ENCODE measurements at places on chromosomes 5 and 9.
A peak's percentile ranks its signal among the peaks of the same experiment; 100 is the strongest.

GRCh38 chr5:161899590-161899989, 51.7 kb downstream of the GABRA1 start:
- DNase-seq, result no peak

DNA sequence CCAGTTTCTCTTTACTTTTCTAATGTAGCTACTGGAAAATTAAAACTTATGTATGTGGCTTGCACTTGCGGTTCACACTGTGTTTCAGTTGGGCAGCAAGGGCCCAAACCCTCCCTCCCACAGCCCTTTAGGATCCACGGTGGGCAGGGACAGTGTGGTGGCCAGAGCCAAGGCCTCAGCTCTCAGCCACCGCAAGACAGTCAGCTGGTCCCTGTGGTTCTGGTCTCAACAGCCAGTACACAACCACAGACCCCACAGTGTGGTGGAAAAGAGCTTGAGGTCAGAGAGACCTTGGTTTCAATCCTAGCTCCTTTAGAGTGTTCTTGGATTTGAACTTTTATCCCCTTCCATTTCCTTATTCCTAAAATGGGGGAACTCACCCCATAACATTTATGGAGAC, 153.0 kb upstream of the SMIM23 start:
- DNase-seq, result no peak

DNA sequence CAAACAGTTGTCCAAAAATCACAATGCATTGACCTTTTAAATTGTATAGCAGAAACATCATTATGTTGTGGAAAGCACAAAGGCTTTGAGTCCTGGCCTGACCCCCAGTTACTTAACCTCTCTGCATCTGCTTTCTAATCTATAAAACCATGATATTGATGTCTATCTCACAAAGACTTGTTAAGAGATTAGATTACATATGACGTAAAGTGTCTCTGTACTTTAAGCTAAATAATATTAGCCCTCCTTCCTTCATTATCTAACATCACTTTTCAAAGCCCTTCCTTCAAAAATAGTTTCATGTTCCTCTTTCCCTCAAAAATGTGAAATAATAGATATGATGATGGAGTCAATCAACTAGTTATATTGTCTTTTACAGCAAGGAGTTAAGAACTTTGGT, 3.4 kb downstream of the ADAMTS6 start:
- DNase-seq, result no peak

DNA sequence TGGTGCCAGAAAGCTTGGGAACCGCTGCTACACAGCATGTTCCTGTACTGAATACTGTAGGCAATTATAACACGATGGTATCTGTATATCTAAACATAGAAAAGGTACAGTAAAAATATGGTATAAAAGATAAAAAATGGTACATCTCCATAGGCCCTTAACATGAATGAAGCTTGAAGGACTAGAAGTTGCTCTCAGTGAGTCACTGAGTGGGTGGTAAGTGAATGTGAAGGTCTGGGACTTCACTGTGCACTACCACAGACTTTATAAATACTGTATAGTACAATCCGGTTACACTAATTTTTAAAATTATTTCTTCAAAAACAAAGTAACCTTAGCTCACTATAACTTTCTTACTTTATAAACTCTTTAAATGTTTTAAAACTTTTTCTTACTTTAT, 819.9 kb upstream of the GRAMD2B start:
- DNase-seq, result no peak

DNA sequence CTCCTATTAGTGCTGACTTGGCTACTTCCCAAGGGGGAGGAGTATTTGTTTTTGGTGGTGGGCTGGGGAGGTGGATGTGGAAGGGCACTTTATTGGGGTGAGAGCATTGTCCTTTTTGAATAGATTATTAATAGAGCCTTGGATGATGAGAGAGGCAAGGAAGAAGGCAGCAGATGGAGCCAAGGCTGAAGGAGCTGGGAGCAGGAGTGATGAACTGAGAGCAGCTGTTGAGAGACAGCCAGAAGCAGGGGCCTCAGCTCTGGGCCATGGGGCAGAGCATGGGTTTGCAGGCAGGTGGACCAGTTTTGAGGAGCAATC, 29.6 kb downstream of the RGS3 start:
- no peak for DNase-seq

DNA sequence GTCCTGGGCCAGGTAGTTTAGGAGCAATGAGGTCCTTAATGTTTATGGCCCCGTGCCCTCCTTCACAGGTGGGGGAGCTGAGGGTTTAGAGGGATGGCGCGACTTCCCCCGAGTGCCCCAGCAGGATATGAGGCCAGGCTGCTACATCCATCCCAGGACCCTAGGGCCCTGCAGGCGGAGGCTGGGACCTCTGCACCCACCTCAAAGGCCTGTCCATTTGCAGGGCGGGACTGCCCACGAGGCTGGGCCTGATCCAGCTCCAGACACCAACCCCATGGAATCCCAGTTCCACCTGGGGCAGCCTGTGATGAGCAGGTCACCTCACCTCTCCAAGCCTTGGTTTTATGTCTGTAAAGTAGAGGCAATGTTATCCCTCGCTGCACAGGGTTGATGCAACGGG, 142.1 kb downstream of the RXRA start:
- no peak for DNase-seq

DNA sequence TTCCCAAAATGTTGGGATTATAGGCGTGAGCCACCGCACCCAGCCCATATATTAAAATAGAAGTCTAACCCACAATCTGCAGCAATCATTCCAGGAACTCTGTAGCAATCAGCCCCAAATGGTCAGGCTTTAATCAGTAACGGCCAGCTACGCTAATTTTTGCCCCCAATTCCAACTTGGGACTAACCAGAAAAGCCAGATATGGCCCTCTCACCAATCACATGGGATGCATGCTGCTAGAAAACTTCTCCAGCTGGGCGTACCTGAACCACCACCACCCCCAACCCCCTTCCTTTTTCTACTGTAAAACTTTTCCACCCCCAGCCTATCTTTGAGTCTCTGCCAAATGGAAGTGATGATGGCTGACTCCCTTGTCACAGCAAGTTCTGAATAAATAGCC, 4.1 kb downstream of the SUSD1 start:
- no peak for DNase-seq

GRCh38 chr9:100714372-100715099, 136.7 kb downstream of the CAVIN4 start:
- peak; percentile 93 for DNase-seq

DNA sequence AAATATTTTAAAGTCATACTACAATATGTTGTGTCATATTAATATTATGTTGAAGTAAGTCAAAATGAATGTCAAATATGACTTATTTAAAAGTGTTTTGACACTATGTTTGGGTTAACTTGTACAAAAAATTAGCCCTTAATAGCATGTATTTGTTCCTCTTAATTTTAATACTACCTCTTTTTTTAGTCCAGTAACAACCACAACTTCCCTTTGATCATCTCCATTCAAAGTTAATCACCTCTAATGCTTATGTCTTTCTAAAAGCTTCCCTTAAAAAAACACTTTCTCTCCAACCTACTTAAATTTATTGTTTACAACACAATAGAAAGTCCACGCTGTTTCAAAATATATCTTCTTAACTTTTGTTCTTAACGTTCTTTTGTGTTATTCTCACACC, 9.6 kb downstream of the SLCO4C1 start:
- no peak for DNase-seq

Data from head of caudate nucleus (tissue), 42 donors.